ELR (cell line): ENCODE measurements at places on chromosomes 3 and 15.

- DNase-seq: no peak
Measured at GRCh38 chr3:171895291-171895690, 52.1 kb downstream of the TMEM212 start.

DNA sequence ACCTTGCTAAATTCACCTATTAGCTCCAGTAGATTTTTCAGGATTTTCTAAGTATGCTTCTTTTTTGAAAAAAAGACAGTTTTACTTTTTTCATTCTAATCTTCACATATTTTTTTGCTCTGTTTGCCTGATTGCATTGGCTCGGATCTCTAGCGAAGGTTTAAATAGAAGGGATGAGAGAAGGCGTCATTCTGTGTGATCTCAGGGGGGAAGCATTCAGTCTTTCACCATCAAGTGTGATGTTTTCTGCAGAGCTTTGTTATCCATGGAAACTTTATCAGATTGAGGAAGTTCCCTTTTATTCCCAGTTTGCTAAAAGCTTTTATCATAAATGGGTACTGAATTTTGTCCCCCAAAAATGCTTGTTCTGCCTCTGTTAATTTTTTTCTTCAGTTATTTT lies 120.3 kb downstream of the LRRK1 start:
- no peak for DNase-seq

DNA sequence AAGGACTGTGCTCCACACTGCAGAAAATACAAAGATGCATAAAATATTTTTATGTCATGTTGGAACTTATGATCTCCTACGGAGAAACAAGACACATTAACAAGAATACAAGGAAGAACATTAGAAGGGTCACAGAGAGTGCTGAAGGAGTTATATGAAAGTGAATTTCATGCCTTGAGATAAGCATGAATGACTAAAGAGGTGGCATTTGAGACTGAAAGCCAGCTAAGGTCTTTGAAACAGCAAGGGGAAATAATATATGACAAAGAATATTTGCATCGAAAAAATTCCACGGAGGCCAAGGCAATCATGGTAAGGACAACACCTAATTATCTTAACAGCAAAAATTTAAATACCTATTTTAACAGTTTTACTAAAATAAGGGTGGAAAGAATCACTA lies 12.5 kb downstream of the GSK3B start:
- DNase-seq: no peak

DNA sequence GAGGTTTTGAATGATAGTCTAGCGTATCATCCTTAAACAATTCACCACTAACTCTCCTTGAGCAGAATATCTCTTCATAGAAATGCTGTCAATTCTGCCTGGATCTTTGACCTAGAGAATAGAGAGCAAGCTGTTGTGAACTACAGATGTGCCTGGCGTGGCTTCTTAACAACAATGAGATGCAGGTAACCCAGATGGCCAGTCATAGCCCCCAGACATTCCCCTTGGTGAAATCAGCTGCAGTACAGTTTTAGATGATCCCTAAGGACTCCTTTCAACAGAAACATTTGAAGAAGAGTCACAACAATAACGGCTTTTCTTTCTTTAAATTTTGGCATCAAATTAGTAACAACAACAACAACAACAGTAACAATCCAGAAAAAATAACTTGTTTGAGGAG lies 1041.3 kb downstream of the ROBO1 start:
- DNase-seq: no peak

DNA sequence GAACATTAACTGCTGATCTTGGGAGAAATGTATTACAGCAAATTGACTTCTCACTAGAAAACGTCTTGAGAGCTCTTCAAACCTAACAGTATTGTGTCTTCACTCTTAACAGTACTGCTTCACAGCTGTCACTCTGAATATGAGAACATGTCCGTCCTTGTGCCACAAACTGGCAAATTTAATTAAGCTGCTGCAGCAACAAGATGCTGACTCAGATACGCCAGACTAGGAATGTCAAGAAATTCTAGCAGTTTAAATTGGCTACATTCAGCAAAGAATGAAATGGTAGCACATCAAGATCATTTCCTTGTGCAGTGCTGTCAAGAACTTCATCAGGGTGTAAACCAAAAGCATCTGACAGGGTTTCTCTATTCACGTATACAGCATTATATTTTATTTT lies 7.6 kb downstream of the ICE2 start:
- DNase-seq: no peak

DNA sequence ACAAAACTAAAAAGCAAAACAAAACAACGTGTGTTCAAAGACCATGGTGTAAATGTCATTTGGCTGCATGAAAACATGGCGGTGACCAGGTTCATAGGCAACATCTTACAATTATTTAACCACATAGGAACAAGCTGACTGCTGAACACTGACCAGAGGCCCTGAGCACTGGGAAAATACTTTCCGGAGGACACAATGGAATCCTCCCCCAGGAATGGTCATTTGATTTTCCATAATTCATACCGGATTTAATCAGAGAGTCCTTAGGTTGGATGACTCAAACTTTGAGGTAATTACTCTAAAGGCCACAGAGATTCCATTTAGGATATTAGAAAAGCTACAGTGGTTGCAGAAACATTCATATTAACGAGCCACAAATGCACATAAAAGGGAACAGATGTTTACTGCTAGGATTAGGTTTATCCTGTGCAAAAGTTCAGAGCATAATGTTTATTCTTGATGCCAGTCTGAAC lies 254.7 kb downstream of the NR1D2 start:
- peak; percentile 53 for DNase-seq

- peak; percentile 76 for DNase-seq
Measured at GRCh38 chr3:116007000-116007399, 383.7 kb downstream of the GAP43 start.

DNA sequence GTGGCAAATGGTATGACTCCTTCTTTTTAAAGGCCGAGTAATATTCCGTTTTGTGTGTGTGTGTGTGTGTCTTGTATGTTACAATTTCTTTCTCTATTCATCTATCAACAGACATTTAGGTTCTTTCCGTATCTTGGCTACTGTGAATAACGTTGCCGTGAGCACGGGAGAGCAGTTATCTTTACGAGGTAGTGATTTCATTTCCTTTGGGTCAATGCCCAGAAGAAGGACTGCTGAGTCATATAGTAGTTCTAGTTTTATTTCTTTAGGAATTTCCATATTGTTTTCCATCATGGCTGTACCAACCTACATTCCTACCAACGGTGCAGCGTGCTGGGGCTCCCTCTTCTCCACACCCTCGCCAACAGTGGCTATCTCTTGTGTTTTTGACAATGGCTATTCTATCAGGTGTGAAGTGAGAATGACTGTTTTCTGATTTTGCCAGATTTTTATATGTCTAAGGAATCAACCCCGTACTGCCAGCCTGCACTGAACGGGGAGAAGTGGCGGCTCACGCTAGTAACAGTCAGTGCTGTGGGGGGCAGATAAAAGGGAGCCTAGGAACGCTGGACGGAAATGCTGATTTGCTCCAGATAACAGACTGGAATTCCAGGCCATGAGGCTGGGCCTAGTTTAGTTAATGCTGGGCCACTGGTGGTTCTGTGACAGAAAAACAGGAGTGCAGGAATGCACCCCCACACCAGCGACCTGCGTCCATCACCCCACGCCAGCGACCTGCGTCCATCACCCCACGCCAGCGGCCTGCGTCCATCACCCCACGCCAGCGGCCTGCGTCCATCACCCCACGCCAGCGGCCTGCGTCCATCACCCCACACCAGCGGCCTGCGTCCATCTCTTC lies 168.1 kb downstream of the XXYLT1 start:
- peak; percentile 95 for DNase-seq

GRCh38 chr3:14324224-14324944 lies 78.0 kb upstream of the SLC6A6 start:
- peak; percentile 55 for DNase-seq

GRCh38 chr3:74516019-74516418 lies 98.4 kb downstream of the CNTN3 start:
- no peak for DNase-seq

DNA sequence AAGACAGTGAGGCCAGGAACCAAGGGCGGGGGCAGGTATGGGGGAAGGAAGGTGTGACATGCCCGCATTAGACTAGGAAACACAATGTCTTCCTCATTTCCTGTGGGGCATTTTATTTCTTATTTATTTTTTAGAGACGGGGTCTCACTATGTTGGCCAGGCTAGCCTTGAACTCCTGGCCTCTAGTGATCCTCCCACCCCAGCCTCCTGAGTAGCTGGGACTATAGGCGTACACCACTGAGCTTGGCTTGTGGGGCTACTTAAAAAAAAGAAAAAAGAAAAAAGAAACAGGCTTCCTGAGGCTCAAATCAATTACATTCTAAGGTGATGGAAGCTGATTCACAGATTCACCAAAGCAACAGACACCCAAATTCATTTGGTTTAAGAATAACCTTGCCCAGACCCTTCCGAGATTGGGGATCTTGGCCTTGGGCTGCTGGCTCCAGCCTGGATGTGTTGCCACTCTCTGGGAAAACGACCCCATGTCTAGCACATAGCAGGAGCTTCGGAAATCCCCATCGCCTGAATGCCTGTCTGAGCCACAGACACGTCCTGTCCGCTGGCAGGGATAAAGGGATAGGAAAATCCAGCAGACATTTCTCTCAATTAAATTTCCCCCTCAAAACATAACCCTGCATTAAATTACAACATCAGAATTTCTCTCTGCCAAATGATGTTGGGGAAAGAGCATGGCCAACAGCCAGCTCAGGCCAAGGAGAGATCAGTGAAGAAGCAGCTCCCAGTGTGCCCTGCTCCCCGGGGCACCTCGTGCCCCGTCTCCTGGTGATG lies 13.0 kb downstream of the CPN2 start:
- no peak for DNase-seq

DNA sequence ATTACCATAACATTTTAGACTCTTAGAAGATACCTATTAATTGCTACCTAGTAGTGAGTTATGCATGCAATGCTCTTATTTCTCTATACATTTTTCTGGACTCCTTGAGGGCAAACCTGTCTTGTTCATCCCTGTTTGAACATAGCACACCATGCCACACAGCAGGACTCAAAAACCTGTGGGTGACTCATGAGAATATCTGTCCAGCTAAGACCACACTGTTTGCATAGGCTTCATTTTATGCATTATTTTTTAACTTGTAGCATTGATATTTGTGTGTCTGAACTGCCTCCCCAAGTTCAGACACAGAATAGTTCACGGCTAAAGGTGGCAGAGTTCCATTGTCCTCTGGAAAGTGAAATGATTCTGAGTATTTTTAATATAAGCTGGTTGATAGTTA lies 1.8 kb downstream of the LMCD1 start:
- DNase-seq: peak; percentile 33

DNA sequence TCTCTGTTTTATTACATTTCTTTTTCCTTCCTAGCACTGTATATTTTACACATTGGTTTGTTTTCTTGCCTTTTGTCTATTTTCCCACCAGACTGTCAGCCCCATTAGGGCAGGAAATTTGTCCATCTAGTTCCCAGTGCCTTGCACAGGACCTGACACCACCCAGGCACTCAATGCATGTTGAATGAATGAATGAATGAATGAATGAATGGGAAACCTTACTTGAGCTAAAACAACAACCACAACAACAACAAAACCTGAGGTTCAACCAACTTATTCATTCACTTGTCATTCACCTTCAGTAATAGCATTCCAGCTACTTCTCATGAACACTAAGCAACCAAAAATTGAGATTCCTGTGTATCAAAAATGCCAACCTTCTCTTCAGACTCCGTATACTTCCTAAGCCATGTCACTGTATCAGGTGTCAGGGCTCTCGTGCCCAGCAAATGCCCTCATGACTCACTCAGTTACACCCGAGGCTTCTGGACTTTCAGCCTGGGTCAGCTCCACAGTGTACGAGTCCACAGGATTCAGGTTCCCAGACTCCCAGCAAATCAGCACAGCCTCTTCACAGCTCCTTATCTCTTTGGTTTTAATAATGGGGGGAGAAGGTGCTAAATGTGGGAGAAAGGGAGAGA lies 37.3 kb downstream of the FSD2 start:
- DNase-seq: peak; percentile 28

DNA sequence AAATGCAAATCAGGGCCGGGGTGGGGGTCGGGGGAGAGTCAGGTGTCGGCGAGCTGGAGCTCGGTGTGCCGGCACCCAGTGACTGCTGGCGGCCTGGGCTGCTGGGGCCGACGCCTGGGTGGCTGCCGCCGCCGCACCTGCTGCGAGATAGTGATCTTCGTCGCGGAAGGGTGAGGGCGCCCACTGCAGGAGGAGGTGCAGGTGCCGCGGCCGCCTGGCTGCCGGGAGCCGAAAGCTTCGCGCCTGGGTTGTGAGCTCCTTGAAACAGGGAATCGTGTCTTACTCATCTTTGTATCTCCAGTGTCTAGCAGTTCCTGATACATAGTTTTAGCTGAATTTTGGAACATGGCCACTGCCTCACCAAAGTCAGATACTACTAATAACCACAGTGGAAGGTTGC lies 64.0 kb upstream of the CPOX start:
- peak; percentile 15 for DNase-seq

GRCh38 chr15:58742022-58742813 lies 7.3 kb downstream of the ADAM10 start:
- peak; percentile 82 for DNase-seq

GRCh38 chr3:48857641-48858040 lies 10.0 kb upstream of the PRKAR2A start:
- no peak for DNase-seq

DNA sequence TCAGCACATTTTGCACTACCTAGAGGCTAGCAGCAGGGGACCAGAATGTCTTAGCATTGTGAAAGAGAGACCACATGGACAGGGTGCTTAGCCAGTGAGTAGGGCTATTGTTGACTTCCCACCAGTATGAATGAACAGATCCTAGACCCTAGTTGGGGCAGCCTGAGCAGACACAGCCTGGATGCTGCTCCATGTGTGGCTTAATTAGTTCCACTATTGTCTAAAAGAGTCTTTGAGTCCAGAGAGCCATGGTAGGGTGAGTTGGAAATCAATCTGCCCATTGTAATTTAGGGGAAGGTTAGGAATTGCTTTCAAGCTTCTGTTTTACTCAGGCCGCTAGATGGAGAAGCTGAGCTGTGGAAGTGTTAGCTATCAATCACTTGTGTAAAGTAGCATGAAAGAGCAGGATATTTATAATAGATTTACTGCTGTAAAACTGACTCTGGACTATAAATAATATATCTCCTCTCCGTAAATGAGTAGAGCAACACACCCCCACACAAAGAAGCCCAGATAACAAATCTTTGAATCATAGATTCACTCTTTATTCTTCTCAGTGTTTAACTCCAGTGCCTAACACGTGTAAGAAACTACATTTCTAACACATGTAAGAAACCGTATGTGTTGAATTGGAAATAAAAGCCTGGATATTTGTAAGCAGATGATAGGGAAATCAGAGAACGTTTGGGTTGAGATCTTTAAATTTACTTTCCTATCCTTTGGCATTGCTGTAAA lies 4.1 kb upstream of the GCSAM start:
- DNase-seq: peak; percentile 49

DNA sequence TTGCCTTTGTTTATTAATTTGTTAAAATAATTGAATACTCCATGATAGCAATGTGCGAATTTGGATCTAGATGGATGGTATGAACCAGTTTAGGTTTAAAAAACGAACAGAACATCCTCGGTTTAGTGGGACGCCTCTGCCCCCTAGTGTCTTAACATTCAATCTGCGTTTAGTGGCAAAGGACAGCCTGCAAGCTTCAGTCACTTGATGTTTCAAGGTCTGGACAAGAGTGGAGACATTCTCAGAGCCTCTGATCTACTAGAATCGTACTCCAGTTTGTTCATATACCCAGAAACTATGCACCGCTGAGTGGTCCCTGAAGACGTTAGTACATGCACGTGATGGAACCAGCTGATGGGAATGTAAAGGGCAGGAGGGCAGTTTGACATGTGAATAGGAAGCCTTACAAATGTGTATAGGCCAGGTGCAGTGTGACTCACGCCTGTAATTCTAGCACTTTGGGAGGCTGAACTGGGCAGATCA lies 17.8 kb upstream of the ATP13A4 start:
- DNase-seq: peak; percentile 70

- DNase-seq: no peak
Measured at GRCh38 chr3:184092199-184092598, 4.7 kb upstream of the HTR3E start.

GRCh38 chr3:127846576-127846975 lies 24.3 kb upstream of the MGLL start:
- DNase-seq: no peak
